Testis (tissue), 5 donors: ENCODE measurements at places on chromosomes 6 and 20. TPM values are rescaled to one million over a fixed set of nuclear protein-coding genes. Genes with fewer than 3 reads are reported as not detected.

DNA sequence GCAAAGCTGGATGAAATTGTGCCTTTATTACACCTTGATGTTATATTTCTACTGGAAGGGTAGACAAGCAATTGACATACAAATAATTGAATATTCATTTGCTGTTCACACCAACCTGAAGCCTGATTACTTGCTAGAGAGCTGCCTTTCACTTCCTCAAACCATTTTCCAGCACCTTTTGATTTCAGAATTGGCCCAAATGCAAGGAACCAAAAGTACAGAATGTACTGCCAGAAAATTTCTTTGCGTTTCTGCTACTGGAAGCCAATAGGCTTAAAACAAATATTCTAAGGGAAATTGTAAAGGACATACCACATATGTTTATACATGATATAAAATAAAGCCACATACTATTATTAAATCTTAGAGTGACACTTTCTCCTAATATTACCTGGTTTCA, 94.5 kb downstream of the RFPL4B start:
- no peak for DNase-seq

- DNase-seq, result no peak
Observed at GRCh38 chr6:100726666-100727065, 154.5 kb downstream of the ASCC3 start.

DNA sequence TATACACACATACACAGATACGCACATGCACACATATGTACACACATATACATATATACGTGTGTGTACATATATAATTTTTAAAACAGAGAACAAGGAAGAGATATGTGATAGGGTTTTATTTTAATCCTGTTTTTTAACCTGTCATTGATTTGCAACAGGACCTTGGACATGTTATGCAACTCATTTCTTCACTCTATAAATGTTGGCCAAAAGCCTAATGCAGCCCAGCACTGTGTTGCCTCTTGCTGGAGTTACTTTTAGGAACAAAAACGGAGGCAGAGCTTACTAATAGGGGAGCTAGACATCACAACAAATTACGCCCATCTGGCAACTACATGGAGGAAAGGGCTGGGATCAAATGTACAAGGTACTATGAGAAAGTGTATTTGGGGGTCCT, 179.9 kb upstream of the TAB2 start:
- DNase-seq, result no peak

- DNase-seq, result no peak
Observed at GRCh38 chr20:62366370-62367135, 559 bp downstream of the LAMA5 start.

GRCh38 chr20:42110301-42110700, 492.1 kb upstream of the CHD6 start:
- DNase-seq, result no peak

- no peak for DNase-seq
Observed at GRCh38 chr6:43510827-43511163, 649 bp upstream of the LRRC73 start.

GRCh38 chr20:61886721-61887595, 178.7 kb downstream of the TAF4 start:
- DNase-seq, result peak; percentile 35

- no peak for DNase-seq
Observed at GRCh38 chr6:40770794-40771193, 183.6 kb upstream of the LRFN2 start.

DNA sequence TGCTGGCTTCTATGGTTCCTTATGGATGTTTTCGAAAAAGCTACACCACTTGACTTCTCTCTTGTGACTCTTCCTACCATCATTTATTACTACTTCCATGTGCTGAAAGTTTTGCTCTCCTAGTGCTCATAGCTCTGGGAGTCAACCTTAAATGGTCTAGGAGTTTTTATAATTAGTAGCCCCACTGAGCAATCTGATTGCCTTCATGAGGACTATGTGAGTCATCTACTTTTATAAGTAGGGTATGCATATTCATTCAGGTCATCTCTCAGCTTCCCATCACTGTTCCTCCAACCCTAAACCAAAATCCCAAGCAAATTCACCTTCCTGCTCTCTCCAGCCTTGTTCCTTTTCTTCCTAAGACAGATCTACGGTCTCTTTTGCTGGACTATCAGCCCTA, 17.4 kb upstream of the FAXC start:
- no peak for DNase-seq

DNA sequence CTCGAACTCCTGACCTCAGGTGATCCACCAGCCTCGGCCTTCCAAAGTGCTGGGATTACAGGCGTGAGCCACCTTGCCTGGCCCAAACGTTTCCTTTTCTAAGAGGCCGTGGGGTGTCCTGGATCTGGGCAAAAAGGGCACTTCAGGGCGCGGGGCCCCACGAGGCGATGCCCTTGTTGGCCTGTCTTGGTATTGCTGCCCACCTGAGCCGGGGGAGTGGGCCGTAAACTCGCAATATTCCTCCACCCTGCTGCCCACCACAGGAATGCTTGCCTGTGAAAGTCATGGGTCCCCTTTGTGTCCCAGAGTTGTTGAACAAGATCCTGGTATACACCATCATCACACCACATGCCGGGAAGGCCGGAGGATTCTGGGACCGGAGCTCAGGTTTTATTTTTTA, 49.0 kb downstream of the SSR1 start:
- no peak for DNase-seq

DNA sequence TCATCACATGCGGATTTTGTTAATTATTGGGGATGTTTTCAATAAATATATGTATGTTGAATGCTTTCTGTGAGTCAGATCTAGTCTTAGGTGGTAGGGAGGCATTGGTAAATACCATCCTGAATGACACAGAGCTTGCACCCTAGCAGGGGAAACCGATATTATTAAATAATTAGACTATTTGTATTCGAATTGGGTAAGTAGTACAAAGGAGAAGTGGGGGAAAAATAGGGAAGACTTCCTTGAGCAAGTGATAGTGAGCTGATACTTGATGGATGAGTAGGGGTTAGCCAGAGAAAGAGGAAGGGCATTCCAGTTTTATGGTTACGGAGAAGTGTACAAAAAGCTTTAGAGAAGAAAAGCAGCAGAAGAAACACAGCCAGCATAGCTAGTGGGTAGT, 1.5 kb downstream of the RIOK1 start:
- no peak for DNase-seq

GRCh38 chr6:34795836-34796425, 4.0 kb downstream of the BLTP3A start:
- DNase-seq, result no peak

DNA sequence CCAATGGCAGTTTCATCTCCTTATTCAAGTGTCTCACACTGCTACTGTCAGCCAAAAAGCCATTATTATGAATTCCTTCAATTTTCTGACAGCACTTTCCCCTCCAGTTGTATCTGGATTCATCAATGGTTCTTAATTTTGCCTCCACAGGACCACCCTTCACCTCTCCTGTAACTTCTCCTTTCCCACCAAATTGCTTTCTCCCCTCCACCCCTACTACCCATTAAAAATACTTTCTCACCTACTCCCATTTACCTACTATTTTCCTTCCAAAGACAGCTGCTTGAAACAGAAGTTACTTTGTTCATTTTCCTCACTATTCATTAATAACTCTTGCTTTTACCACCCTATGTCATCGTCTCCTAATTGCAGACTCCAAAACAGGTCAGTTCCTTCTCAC, 29.8 kb downstream of the DEK start:
- DNase-seq, result no peak

DNA sequence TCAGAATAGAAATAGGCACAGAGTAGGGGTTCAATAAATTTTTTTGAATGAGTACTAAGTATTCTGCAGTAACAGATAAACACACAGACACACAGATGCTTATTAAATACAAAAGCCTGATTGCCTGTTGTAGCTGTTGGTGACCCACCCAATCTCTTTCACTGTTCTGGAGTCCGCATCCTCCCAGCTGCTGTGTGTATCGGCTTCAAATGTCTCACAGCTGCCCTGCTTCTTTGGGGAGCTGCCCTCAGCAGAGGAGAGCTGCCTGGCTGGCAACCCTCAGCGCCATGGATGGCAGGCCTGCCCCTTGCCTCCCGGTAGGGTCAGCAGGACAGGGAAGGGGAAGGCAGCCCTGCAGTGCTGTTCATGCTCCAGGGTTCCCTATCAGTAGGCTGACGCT, 85.9 kb upstream of the PRND start:
- DNase-seq, result no peak

DNA sequence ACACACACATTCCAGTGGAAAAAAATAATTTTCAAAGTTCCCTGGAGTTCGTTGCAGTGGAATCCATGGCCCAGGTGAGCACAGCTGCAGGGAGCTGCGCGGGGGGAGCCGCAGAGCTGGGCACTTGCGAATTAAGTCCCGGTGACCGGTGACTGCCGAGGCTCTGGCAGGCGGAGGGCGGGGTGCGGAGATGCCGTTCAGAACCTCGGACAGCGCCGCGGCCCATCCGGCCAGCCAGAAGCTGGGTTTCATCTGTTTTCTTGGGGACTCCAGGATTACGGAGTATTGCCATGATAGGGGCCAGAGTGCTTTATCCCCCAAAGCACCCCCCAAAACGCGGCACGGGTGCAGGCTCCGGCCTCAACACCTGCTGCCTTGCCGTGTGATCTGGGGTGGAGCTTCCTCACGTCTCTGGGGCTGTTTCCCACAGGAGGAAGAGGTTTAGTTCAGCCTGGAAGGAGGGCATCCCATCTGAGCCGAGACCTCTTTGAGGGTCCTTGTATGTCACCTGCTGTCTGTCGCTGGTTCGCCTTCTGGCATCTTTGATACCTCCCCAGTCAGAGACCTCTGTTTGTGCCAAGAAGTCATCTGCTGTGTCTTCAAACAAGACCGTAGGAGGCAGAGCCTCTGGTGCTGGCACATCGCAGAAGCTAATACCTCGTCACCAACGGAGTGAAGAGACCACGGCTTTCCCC, 99.4 kb downstream of the YTHDF1 start:
- peak; percentile 39 for DNase-seq

- DNase-seq, result no peak
Observed at GRCh38 chr6:110352563-110353262, 5.4 kb downstream of the METTL24 start.

DNA sequence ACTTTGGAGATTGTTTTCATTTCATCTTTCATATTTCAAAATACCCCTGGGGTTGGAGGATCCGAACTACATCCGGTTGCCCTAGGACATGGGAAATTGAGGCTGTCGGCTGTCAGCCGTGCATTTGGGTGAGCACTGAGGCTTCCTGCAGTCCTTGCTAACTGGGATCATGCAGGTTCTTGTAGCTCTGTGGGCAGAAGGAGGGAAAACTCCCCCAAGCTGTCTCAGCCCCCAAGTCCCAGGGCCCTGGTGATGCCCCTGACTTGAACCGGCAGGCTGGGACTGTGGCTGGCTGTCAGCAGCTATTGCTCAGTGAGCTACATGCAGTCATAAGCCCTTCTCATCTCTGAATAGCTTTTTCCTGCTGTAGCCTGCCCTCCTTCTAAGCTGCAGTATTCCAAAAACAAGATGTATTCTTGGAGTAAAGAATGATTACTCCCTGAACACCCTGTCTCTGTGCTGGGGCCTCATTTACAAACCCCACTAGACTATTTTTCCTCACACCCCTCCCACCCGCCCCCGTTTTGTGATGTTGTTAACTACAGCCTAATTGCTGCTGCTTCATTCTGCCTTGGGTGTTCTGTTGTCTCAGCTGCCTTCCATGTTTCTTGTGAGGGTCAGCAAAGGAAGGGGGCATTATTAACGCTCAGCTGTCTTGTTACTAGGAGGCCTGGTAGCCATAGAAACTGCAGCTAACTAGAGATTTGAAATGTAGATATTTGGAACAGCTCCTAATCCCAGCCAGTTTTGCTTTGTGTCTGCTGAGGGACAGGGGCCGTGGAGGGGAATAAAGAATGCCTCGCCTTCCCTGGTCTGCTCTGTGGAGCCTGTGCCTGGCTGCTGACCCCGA, 18.1 kb downstream of the MTRES1 start:
- no peak for DNase-seq

GRCh38 chr6:390914-391558, 516 bp upstream of the IRF4 start:
- DNase-seq, result no peak

GRCh38 chr6:68639211-68639610, 4.1 kb downstream of the ADGRB3 start:
- DNase-seq, result no peak

- no peak for DNase-seq
Observed at GRCh38 chr6:2578767-2579166, 172.0 kb downstream of the MYLK4 start.

GRCh38 chr6:158793432-158793831, 25.7 kb downstream of the EZR start:
- no peak for DNase-seq

DNA sequence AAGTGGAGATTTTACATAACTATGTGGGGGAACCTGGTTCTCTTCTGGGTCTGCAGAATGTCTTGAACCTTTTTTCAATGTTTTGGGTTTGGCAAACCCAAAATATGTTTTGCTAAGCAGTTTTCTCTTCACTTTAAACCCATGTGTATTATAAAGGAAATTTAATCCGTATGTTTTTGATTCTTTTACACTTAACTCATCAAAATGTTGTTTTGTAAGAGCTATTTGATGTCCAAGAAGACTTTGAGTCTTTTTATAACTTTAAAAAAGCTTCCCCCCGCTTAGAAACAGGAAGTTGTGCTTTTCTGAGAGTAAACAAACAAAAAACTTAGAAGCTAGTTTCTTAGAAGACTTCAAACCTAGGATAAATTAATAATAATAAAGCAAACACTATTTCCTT, 81.9 kb upstream of the CEP162 start:
- no peak for DNase-seq

DNA sequence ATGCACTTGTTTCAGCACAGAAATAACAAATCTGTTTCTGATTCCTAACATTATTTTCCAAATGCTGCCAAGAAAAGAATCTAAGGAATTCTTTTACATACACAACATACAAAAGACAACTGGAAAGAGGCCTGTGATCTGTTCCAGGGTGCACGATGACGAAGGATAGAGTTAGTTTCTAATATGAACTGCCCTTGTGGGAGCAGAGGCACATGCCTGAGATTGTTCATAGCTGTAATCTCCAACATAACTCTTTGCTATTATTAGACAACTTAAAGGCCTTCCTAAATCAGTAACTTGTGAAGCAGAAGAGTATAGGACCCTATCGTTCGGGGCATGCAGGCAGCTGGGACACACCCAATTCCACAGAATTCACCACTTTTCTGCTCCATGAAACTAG, 41.2 kb upstream of the NHSL1 start:
- DNase-seq, result no peak

- no peak for DNase-seq
Observed at GRCh38 chr20:36467076-36467999, 74.0 kb upstream of the MYL9 start.

- DNase-seq, result no peak
Observed at GRCh38 chr20:57901526-57901925, 191.7 kb upstream of the PMEPA1 start.

The TBXT gene
- 0.26 TPM for polyA plus RNA-seq

The DEFB110 gene
- not detected for polyA plus RNA-seq

The ADTRP gene
- polyA plus RNA-seq, result 49.6 TPM

The EBF4 gene
- 6.1 TPM for polyA plus RNA-seq

The PDE7B gene
- polyA plus RNA-seq, result 3.7 TPM

The RPP21 gene
- polyA plus RNA-seq, result 49.8 TPM

The SLC35D3 gene
- not detected for polyA plus RNA-seq

The C4B gene
- 125 TPM for polyA plus RNA-seq

The WDR46 gene
- 61.6 TPM for polyA plus RNA-seq

The WASF1 gene
- 158 TPM for polyA plus RNA-seq
